ENCODE measurements at places on chromosomes 6 and 20.

GRCh38 chr6:90940812-90941481, 354.1 kb upstream of the MAP3K7 start:
- no peaks in the 10 kb centered on the region for H3K4me1 ChIP-seq
- H3K36me3 ChIP-seq, result no peaks in the 10 kb centered on the region
- no peak overlapping the region for H3K4me3 ChIP-seq

- H3K4me1 ChIP-seq, result peaks cover 4% of the 10 kb centered on the region
- H3K27me3 ChIP-seq, result no peaks in the 10 kb centered on the region
- no peak for DNase-seq
- no peak overlapping the region for H3K4me3 ChIP-seq
Observed at GRCh38 chr20:49863666-49864065, 51.0 kb downstream of the SLC9A8 start.

GRCh38 chr6:97059473-97059872, 134.9 kb downstream of the KLHL32 start:
- no peaks in the 10 kb centered on the region for H3K36me3 ChIP-seq
- no peak overlapping the region for H3K27ac ChIP-seq
- no peak overlapping the region for H3K4me3 ChIP-seq
- no peak for DNase-seq
- no peaks in the 10 kb centered on the region for H3K4me1 ChIP-seq

DNA sequence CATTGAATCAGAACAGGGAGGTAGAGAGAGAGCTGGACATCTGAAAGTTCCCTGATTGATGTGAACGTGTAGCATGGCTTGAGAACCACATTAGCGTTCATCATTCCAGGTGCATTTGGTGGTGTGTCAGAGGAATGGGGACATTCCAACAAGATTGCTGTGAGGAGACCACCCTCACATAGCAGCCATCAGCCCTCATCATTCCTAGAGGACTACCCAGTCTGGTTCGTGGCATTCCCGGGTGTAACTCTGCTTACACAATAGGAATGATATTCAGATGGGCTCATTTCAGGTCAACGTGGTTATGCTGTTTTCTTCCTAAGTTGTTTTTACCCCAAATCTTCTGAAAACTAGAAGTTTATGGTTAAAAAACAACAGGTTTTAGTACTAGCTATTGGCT, 62.2 kb upstream of the KLHL31 start:
- no peaks in the 10 kb centered on the region for H3K36me3 ChIP-seq
- no peaks in the 10 kb centered on the region for H3K27me3 ChIP-seq
- H3K4me3 ChIP-seq, result no peak overlapping the region
- peaks cover 64% of the 10 kb centered on the region for H3K4me1 ChIP-seq
- H3K27ac ChIP-seq, result peak overlapping the region; percentile 49
- DNase-seq, result no peak

GRCh38 chr6:128057541-128057940, 156.7 kb upstream of the THEMIS start:
- H3K4me1 ChIP-seq, result peaks cover 10% of the 10 kb centered on the region
- H3K27me3 ChIP-seq, result no peaks in the 10 kb centered on the region
- peaks cover 2% of the 10 kb centered on the region for H3K36me3 ChIP-seq
- no peak overlapping the region for H3K4me3 ChIP-seq
- no peak for DNase-seq
- H3K27ac ChIP-seq, result no peak overlapping the region

DNA sequence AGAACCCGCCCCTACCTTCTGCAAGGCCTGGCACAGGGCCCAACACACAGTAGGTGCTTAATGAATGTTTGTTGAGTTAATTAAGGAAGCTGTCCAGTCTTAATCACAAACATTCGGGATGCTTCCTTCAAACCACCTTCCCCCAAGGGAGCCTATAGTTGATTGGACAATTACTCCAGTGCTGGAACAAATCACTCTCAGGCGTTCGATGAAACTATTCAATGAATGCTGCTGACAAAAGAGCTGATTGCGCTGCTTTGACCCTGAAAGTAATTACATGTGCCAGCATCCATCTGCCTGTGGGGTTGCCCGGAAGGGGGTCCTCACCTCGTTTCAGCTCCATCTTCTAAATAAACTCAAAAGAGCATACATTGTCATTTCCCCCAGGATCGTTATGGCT, 112.0 kb upstream of the SRSF6 start:
- no peaks in the 10 kb centered on the region for H3K36me3 ChIP-seq
- no peak overlapping the region for H3K27ac ChIP-seq
- no peak for DNase-seq

- H3K36me3 ChIP-seq, result no peaks in the 10 kb centered on the region
- no peaks in the 10 kb centered on the region for H3K27me3 ChIP-seq
- DNase-seq, result no peak
- H3K27ac ChIP-seq, result peak overlapping the region; percentile 96
- peak overlapping the region; percentile 84 for H3K4me3 ChIP-seq
Observed at GRCh38 chr6:122400462-122401089, 1.1 kb downstream of the HSF2 start.

DNA sequence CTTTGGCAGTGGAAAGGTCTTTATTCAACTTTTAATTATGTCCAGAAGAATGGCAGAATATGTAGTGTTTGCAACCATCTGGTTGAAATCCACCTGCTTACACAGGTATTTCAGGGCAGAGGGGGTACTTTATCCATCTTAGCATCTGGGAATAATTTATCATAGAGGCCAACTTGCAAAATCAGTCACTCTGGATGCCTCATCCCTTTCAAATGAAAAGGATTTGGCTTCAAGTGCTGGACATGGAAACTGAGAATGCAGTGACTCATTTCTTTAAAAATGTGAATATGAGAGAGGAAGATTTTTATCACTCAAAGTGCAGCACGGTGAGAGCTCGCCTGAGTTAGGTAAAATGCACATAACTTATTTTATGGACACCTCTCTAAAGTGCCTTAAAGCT, 758.3 kb downstream of the KIF16B start:
- H3K27ac ChIP-seq, result no peak overlapping the region
- H3K27me3 ChIP-seq, result no peaks in the 10 kb centered on the region
- H3K4me3 ChIP-seq, result no peak overlapping the region
- H3K4me1 ChIP-seq, result peaks cover 5% of the 10 kb centered on the region
- DNase-seq, result no peak
- no peaks in the 10 kb centered on the region for H3K36me3 ChIP-seq

DNA sequence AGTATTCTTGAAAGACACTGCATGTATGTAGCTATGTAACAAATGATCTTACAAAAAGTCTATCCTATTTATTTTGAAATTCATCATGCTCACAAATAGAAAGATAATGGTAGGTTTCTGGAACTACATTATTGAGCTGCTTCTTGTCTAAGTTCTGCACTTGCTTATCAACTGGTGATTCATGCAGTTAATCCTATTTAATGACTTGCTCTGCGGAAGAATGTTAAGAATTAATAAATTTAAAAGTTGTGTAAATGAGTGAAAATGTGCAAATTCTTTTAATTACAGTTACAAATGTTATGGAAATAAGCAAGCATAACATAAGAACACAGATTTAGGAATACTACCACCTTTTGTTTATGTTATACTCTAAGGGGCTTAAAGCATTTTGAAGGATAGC, 67.1 kb upstream of the MCM9 start:
- no peaks in the 10 kb centered on the region for H3K27me3 ChIP-seq
- no peak overlapping the region for H3K27ac ChIP-seq
- H3K4me1 ChIP-seq, result 0 out of 2 replicates have a peak, but pooled peaks cover 3% of the 10 kb centered on the region
- H3K4me3 ChIP-seq, result no peak overlapping the region
- no peak for DNase-seq
- H3K36me3 ChIP-seq, result no peaks in the 10 kb centered on the region

GRCh38 chr6:144896289-144896688, 611.2 kb downstream of the UTRN start:
- no peak overlapping the region for H3K27ac ChIP-seq
- no peaks in the 10 kb centered on the region for H3K27me3 ChIP-seq
- H3K4me3 ChIP-seq, result no peak overlapping the region

DNA sequence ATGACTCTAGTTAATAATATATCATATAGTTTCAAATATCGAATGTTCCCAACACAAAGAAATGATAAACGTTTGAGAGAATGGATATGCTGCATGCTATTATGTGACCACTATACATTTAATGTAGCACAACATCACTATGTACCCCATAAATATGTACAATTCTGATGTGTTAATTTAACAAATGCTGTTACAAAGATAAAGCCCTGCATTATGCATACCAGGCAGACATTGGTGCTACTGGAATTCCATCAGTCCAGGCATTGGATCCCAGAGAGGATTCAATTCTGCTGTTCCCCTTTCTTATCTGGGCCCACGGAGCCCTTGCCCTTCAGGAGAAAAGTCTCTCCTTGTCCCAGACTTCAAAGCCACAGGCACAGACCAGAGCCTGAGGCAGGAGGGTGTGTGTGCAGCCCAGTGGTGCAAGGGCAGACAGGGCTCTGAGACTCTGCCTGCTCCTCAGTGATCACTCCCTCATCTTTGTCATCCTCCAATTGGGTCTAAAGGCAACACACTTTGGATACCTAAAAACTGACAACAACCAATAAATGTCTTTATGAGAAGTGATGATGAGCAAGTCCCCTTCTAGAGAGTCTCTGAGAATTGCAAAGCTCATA, 45.2 kb downstream of the PSMG4 start:
- H3K27me3 ChIP-seq, result no peaks in the 10 kb centered on the region
- DNase-seq, result no peak
- peaks cover 1% of the 10 kb centered on the region for H3K36me3 ChIP-seq
- H3K4me3 ChIP-seq, result no peak overlapping the region
- no peak overlapping the region for H3K27ac ChIP-seq

DNA sequence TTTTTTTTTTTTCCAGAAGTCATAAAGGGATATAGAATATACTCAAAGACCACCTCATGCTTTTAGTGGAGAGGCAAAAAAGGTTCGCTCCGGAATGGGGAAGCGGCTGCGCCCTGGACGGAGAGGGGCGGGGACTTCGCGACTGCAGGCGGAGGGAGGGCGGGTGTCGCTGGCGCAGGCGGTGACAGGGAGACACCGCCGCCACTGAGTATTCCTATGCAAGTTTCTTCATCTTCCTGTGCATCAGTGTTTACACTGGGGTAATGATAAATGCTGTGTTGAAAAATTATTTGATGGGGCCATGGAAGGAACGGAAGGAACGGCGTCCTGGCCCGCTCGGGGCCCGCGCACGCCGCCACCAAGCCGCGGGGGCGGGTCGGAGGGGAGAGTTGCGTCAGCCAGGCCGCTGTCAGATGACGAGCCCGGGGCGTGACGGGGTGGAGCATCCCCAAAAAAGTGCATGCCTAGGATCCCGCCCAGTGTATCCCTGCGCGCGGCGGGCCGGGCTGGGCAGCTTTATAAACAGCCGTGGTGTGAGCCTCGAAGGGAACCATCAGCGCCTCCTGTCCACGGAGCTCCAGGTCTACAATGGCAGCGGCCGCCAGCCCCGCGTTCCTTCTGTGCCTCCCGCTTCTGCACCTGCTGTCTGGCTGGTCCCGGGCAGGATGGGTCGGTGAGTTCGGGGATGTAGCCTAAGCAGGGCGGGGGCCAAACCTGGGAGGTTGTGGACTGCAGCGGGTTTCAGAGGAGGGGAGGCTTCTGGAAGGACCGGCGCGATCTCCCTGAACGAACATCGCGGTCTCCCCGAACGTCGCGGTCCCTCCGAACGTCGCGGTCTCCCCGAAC, at the start of gene ULBP1:
TSS of gene ULBP1 (plus strand) at position 482 of the 846 bp plus-strand sequence. CDS start at position 589, 107 bp downstream.
- H3K4me3 ChIP-seq, result peak within 1 kb of the TSS; percentile 40
- H3K4me1 ChIP-seq, result no peaks in the 10 kb centered on the region
- H3K27me3 ChIP-seq, result no peaks in the 10 kb centered on the region
- H3K36me3 ChIP-seq, result no peaks in the 10 kb centered on the region
- peak; percentile 87 for DNase-seq
- H3K27ac ChIP-seq, result peak within 1 kb of the TSS; percentile 80

DNA sequence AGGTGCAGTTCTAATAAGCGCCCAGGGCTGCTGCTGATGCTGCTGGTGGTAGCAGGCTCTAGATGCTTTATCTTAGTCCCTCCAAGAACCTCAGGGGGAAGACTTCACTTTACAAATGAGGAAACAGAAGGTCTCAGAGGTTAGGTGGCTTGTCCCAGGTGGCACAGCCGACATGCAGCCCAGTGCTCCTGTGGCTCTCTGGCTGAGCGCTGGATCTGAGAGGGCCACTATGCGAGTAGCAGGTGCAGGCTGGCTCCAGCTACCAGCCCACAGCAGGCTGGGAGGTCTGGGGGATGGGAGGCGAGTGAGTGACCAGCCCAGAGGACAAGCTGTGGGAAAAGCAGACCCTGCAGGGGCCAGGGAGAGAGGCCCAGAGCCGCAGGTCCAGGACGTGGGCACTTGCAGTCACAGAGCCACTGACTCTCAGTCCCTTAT, 90.9 kb downstream of the PRND start:
- peaks cover 8% of the 10 kb centered on the region for H3K4me1 ChIP-seq
- no peak for DNase-seq

DNA sequence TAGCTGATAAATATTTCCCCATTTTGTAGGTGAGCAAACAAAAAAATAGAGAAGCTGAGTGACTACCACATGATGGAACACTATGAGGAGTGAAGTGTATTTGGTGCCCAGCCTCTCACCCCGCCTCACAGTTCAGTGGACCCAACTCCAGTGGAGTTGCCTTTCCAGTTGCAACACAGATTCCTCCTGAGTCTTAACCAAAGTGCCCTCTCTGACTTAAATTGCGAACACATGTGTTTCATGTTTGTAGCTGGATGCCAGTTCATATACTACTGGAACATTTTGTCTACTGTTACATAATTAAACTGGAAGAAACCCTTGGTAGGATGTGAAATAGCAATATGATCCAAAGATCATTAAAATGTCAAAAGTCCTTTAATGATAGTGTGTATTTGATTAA, 448.9 kb downstream of the COL12A1 start:
- H3K4me1 ChIP-seq, result no peaks in the 10 kb centered on the region
- no peaks in the 10 kb centered on the region for H3K27me3 ChIP-seq
- DNase-seq, result no peak
- H3K4me3 ChIP-seq, result no peak overlapping the region
- no peaks in the 10 kb centered on the region for H3K36me3 ChIP-seq

DNA sequence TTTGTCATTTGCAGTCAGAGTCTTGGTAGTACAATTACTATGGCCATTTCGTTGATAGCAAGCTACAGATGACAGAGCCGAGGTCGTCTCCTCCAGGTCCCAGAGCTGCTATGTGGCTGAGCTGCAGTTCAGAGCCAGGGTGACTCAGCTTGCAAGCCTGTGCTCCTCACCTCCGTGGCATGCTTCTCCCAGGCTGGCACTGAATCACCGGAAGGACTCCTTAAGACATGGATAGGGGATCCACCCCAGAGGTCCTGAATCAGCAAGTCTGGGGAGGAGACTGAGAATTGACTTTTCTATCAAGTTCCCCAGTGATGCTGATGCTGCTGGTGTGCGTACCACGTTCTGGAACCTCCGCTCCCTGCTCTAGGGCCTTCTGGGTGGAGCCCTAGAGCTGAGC, 291.2 kb downstream of the CDH26 start:
- H3K27ac ChIP-seq, result no peak overlapping the region
- no peak overlapping the region for H3K4me3 ChIP-seq
- H3K36me3 ChIP-seq, result no peaks in the 10 kb centered on the region
- peaks cover 2% of the 10 kb centered on the region for H3K27me3 ChIP-seq

DNA sequence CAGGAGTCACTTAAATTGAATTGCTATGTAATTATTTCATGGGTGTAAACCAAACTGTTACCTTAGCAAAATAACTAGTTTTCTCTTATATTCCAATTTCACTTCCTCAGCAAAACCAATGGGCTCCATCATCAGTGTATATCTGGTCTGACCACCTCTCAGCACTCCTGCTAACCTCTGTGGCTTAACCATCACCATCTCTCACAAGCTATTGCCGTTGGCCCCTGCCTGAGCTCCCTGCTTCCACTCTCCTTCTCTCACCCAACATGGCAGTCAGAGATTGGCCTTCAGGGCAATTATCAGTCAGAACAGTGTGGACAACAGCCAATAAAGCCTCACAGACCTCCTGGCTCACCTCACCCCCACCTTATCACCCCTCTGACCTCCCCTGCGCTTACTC, 124.0 kb downstream of the CARMIL1 start:
- DNase-seq, result no peak
- H3K27ac ChIP-seq, result no peak overlapping the region
- no peak overlapping the region for H3K4me3 ChIP-seq
- no peaks in the 10 kb centered on the region for H3K4me1 ChIP-seq

Measured in Caco-2 (cell line).